NCI-H1930 (cell line): ENCODE measurements at places on chromosomes 5 and 9.
A peak's percentile ranks its signal among the peaks of the same experiment; 100 is the strongest.

DNA sequence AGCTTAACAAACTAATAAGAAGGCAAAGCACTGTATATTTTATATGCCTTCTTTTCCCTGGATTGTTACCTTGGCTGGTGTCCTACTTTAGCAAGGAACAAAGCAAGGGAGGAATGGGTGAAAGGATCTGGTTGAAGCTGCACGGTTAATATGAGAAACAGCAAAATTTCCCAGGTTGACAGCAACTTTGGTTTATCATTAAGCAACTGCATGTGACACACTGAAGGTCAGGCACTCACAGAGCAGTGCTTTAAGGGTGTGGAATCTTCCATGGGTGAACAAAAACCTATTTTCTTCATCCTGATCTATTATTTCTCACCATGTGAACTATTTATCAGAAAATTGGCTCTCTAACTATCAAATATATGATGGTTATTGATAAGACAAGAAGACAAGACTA, 109.0 kb upstream of the ATP10B start:
- no peak for DNase-seq

DNA sequence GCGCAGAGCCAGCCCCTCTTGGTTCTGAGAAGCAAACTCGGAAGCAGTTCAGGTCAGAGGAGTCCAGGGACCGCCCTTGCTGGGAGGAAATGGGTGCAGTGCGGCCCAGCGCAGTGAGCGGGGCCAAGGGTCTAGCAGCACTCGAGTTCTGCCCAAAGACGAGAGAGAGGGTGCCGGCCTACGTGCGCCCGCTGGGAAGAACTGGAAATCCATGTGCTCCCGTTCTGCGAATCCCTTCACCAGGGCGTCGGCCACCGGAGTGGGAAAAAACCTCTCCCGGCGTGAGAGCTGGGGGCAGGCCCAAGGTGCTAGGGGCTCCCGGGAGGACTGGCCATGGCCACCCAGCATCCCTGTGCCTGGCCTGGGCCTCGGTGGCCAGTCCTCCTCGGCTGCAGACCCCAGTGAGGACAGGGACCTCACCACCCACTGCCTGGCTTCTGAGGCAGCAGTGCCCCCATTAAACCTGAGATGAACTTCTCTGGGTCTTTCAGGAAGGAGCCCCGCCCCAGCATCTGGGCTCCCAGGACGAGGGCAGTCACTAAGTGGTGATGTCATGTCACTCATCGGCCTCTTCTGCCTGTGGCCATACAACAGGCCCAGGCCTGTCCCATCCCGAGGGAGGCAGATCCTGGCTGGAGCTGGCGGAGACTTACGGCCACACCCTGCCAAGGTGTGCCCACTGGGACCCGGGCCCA, 10.6 kb downstream of the TMEM250 start:
- no peak for DNase-seq

GRCh38 chr9:121699571-121700164, 48.2 kb downstream of the DAB2IP start:
- no peak for DNase-seq

DNA sequence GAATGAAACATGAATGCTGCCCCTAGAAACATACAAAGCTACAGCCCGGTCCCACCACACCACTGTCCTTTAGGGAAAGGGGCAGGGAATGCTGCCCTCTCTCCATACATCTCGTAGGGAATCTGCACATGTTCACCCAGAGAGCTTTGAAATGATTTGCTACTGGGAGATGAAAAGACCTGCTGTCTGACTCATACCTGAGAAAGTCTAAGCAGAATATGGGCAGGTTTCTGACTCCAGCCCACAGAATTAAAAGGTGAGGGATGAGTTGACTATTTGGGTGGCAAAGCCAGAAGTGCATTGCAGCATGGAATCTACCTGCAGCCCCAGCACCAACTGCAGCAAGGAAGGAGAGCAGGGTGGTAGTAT, 297.9 kb downstream of the TLE1 start:
- no peak for DNase-seq

DNA sequence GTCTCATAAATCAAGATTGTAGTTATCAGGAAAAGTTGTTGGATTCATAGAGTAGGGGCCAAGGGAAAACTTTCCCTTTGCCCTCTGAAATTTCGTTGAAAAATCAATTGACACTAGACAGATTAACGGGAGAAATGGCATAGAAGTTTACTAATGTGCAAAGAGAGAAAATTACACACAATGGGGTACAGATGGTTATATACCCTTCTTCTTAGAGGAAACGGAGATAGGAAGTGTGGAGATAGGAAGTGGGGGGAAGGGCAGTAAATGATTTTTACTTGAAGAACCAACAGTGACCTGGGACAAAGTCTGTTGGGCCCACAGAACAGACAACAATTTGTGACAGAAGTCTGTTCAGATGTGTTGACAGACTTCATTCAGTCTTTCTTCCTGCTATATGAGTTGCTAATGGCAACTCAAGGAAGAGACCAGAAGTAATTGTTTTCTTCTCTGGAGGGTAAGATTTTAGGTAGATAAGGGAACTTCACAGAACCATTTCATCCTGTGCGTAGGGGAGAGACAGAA, 177.9 kb downstream of the C9orf152 start:
- DNase-seq: no peak

DNA sequence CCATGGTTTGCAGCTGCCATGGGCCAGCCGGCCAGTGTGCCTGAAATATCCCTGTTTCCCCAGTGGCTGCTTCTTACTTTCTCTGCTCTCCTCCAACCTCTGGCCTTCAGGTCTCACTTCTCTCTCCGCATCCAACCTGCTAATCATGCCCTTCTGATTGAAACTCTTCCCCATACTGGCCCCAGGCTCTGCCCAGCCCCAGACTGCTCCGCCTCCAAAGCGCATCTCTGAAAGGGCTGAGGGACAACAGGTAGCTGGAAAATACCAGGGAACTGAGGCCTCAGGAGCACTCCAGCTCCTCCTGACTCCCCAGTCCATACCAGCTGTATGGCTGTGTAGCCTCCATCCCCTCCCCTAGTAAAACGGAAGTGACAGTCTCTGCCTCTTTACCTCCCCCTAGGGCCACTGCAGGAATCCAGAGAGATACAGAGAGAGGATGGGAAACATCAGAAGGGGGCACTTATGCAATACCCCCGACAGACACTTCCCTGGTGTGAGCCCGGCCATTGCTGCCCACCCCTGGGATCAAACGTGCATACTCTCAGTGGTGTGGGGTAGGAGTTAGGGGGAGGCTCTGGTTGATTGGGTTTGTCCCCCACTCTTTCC, 34.2 kb downstream of the PAX5 start:
- DNase-seq: no peak

DNA sequence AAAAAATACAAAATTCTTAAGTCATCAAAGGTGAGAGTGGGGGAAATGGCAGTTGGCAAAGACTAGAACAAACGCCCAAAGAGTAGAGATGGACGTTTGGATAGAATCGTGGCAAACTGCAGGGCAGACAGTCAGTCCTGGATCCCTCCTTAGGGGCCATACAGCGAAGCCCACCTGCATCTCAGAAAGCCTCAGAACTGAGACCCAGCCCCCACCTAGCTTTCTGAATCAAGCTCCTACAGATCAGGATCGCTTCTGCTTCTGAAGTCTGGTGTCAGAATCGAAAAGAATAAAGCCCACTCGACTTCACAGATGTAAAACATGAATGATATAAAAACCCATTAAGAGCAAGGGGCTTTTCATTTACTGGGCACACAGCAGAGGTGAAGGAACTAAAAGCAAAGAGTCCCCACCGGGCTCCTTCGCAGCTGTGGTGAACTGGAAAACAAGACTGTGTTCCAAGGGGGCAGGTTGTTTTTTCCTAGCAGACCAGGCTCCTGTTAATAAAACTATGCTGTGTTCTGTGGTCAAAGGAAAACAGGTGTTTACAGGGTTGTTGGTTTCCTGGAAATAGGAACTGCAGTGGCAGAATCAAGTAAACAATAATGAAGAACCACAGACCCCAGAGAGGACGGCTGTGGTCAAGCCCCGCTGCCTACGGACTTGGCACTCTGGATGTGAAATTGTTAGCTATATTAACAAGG, 91.8 kb downstream of the TLE1 start:
- DNase-seq: no peak

DNA sequence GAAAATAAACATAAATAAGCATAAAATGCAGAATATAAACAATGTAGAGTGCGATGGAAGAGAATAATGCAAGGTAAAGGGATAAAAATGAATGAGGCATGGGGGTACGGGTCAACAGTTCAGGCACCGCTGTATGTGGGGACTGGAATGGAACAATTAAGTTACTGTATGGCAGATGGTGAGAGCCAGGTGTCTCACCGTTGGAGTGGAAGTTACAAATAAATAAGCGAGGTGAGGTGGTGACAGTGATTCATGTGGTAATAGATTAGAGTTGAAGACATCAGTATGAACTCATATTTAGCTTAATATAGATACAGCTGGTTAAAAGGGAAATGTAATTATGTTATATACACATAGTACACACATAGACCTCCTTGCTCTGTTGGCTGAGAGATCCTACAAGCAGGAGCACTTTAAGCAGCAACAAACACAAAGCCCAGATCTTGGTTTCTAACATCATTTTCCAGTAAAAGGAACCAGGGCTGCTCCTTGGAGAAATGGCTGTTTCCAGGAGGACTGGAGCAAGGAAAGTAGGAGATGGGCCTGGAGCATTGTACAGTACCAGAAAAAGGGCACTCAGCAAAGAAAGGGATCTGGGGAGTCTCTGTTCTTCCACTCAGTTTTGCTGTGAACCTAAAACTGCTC, 2.4 kb upstream of the OMD start:
- DNase-seq: peak; percentile 74

GRCh38 chr5:4646715-4647375, 493.3 kb upstream of the ADAMTS16 start:
- DNase-seq: no peak

DNA sequence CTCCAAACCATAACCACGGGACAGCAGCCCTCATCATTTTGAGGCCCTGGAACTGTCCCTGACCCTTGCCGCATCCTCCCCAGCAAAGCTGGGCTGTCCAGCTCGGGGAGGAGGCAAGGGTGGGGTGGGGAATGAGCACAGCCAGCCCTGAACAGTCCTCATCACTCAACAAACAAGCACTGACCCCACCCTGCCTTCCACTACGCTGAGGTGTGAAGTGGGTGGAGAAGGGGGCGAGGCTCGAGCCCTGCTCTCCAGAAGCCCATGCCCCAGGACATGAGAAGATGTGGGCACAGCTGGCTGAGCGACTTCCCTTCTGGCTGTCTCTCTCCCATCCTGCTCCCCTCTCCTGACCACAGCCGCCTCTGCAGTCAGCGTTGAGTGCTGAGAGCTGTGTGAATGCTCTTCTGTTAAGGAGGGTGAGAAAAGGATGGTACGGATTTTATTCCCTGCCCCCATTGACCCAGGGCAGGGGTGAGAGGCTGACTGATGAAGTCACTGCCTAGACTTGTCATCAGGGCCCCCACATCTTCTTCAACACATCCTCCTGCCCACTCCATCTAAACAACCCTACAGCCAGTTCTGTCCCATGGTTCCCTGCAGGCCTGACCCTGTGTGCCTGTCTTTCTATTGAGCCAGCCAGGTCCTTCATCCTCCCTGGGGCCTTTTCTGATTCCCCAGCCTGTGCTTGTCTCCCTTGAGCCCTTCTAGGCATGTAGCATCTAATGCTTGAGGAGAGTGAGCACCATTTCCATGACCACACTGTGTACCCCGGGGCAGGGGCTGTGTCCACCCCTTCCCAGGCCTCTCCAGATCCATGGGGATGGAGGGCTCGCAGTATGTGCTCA, 276.0 kb downstream of the FSTL4 start:
- DNase-seq: no peak
